ENCODE measurements at places on chromosomes 11 and 22.

DNA sequence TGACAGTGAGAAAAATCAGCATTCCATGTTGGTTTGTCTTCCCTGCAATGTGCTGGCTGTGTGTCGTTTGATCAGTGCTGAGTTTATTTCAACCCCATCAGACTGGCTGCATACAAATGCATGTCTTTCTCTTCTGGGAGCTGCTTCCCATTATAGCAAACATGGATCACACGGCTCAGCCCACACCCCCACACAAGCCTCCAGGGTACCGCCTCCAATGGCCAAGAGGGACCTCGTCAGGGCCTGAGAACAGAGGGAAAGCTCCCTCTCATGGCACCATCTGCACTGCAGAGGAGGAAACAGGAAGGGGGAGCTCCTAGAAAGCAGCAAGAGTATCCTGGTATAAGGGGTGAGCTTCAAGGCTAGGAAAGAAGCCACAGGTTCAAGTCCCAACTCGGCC, 214.2 kb downstream of the LARGE1 start:
- DNase-seq: no peak

GRCh38 chr22:20435436-20436306, 2.0 kb downstream of the SCARF2 start:
- DNase-seq: no peak

GRCh38 chr22:37588546-37589215, 8.8 kb upstream of the LGALS2 start:
- DNase-seq: no peak

GRCh38 chr11:27656806-27657483, 43.3 kb downstream of the BDNF start:
- DNase-seq: no peak

DNA sequence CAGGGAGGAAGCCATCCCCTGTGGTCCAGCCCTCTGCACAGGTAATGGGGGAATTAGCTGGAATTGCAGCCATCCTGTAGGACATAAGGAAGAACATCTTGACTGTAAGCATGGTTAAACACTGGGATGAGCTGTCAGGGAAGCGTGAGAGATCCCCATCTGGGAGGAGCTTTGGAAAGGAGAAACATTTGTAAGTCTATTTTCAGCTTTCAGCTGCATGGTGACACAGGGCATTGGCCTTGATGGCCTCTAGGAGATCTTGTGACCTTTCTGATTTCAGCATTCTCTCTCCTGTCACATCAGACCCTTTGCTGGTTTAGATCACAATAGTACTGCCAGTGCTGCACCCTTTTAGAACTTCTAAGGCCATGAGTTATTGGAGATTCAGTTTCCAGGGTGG, 47.1 kb downstream of the BCR start:
- DNase-seq: no peak

GRCh38 chr11:124839128-124839971, 25.9 kb upstream of the ROBO3 start:
- DNase-seq: no peak

- DNase-seq: no peak
These were observed 950.9 kb upstream of the CHORDC1 start for GRCh38 chr11:91173701-91174100.

GRCh38 chr22:49052023-49052538, 775.6 kb downstream of the BRD1 start:
- peak; percentile 20 for DNase-seq

- DNase-seq: no peak
These were observed 12.6 kb upstream of the SPON1 start for GRCh38 chr11:13949876-13950275.

DNA sequence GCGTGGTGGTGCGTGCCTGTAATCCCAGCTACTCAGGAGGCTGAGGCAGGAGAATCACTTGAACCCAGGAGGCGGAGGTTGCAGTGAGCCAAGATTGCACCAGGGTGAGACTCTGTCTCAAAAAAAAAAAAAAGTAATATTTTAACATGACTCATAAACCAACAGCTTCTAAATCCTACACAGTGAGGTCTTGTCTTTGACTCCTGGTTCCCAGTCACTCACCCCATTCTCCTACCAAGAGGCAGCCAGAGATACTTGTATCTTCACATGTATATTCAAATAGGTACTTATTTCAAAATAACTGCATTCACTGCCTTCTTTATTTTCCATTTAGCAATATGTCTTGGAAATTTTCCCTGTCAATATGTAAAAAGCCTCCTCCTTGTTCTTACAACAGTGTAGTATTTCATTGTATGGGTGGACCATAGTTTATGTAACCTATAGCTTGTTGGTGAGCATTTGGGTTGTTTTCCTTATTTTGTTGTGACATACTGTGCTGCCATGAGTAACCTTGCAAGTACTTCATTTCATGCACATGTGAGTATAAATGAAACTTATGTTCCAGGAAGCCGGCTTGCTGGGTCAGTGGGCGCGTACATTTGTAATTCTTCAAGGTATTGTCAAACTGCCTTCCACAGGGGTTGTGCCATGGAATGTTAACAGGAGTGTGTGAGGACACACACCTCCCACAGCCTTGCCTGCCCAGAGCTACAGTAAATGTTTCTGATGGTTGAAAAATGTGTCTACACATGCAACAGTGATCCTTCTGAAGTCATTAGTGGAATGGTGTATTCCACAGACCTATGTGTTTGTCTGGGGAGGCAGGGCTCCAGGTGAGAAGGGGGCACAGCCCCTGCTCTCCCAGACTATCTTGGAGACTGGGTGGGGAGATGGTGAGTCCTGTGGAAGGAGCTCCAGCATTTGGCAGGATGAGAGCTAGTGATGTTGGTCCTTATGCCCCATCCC, 47.9 kb downstream of the OSBP2 start:
- no peak for DNase-seq

GRCh38 chr11:105489446-105489845, 120.4 kb upstream of the GRIA4 start:
- DNase-seq: no peak

- no peak for DNase-seq
These were observed 15.1 kb downstream of the PI4KA start for GRCh38 chr22:20843501-20843900.

- no peak for DNase-seq
These were observed 42.3 kb downstream of the C11orf96 start for GRCh38 chr11:43984519-43985385.

- DNase-seq: peak; percentile 84
These were observed 48.2 kb downstream of the MORC2 start for GRCh38 chr22:30920407-30920806.

DNA sequence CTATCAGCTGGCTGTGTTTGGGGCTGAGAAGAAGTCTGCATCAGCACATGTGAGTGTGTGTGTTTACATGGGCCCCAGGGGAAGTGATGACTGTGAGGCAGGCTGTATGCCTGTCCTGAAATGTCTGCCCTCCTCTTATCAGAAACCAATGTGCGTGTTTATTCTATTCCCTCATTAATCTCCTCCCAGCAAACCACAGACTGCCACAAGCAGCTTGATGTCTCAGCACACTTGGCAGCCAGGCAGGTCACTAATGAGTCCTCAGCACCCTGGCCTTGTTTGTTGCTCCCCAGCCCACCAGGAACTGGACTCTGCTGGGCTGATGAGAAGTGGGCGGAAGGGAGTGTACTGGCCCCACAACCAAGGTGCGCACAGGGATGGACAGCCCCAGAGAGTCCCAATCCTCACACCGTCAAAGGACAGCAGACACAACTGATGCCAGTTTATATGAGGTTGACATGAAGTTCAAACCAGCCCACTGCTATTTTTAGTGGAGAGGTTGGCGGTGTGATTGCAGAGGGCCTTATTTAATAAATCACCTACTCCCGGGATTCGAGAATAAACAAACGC, 225.8 kb downstream of the ETS1 start:
- DNase-seq: peak; percentile 36

GRCh38 chr11:103887001-103887658, 149.3 kb upstream of the DDI1 start:
- DNase-seq: no peak

DNA sequence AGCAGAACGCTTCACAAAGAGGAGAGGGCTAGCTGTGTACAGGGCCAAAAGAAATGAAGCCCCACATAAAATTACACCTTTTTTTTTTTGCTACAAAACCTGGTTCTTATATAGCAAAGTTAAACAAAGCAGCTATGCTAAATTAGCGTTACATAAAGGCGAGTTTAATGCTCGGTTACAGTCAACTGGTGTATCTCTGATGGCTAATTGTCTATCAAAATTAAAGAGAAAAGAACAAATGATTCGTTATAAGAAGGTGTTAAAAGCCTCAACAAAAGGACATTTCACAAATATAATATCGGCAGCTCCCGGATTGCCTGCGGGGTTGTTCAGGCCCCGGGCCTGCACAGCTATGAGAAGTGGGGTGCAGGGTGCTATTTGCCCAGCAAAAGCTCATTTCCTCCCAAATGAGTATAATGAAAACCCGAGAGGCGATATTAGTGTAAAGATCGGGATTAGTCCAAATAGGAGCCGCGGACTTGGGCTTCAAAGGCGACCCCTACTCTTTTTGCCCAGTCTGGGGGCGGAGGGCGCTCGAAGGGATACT, 13.3 kb upstream of the PAX6 start:
- DNase-seq: no peak

DNA sequence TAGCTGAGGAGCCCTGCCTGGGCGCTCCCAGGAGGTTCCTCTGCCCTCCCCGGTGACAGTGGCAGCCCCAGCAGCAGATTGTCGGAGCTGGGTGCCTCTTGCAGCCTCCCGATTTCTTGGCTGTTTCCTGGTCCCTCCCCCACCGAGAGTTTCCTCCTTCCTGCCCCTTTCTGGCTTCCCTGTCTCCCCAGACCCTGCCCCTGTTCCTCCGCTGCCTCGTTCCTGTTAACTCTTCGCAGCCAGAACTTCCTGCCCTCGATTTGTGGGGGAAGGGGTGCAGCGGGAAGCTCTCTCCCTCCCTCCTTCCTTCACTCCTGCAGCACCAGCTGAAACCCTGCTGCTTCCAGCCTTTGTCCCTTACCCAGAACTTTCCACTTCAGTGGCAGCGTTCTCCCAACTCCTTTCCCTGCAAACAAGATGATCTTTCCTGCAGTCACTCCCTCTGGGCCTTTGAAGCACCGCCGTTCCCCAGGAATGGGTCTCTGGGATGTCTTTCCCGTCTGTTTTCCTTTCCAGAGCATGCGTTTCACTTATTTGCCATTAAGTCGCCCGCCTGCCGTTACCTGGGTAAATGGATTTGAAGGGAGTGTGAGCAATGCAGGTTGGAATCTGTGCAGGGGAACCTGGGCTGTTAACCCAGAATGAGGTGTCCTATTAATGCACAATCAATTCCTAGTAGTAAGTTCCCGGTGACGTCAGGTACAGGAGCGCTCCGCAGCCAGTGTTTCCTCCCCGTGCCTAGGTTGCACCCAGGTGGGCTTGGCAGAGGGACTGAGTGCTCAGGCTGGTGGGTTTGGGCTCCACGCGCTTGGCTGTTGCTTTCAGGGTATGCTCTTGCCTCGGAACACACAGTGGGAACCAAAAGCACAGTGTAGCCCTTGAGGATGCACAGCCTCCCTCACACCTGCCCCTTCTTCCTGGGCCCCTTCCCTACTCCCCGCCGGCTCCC, 4.3 kb downstream of the GRK2 start:
- no peak for DNase-seq

- DNase-seq: no peak
These were observed 106.2 kb upstream of the CHORDC1 start for GRCh38 chr11:90329043-90329442.

- no peak for DNase-seq
These were observed 16.1 kb downstream of the POU2AF1 start for GRCh38 chr11:111362887-111363411.

DNA sequence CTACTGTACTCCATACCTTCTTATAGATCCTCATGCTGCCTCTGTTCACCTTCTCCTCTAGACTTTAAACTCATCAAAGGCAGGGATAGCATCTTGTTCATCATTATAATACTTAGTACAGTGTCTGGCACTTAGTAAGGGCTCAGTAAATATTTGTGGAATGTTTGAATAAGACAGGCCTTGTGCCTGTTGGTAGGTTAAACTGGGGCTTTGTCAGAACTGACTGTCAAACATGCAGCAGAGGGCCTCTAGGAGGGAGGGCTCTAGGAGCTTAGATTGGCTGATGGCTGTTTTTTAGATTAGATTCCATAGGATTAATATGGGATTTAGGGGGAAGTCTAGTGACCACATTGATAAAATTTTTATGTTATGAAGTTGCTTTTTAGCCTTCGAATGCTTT, 70.8 kb downstream of the RNF169 start:
- DNase-seq: no peak

- no peak for DNase-seq
These were observed 1431.4 kb downstream of the BRD1 start for GRCh38 chr22:48396091-48396784.

DNA sequence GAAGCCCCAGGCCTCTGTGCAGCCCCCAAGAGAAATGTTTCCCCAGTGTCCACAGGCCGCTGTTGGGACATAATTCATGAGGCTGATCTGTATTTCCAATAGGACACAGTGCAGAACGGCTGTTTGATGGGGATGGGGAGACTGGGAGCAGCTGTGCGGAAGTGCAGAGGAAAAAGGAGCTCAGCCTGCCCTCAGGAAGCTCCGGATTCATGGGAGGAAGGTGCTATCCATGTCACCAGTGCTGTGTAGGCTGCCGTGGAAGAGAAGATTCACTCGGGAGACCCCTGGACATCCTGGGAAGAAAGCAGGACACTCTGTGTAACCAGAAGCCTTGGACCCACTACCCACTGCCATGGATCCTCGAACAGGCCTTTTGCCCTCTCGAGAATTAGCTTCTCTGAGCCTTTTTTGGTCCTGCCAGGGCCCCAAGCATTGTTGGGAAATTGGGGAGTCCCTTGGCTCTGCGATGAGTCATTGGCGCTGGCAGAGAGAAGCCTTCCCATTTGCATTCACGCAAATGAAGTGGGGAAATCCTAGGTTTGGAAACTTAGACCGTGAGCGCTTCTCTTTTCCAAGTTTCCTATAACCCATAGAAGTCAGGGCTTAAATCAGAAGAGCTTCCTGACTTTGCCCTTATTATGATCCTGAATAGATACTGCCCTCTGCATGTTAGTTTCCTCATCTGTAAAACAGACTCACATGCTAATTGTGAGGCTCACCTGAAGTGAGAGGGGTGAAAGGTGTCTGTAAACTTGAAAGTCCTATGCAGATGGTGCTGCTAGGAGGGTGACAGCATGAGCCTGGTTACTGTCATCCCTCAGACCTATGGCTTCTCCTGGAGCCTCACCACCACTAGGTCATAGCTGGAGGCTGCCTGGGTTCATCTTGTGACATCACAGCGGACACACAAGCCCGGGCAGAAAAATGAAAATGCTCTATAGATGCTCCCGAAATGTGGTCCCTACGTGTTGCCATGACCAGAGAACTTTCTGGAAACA, 229.2 kb upstream of the B3GAT1 start:
- DNase-seq: no peak

DNA sequence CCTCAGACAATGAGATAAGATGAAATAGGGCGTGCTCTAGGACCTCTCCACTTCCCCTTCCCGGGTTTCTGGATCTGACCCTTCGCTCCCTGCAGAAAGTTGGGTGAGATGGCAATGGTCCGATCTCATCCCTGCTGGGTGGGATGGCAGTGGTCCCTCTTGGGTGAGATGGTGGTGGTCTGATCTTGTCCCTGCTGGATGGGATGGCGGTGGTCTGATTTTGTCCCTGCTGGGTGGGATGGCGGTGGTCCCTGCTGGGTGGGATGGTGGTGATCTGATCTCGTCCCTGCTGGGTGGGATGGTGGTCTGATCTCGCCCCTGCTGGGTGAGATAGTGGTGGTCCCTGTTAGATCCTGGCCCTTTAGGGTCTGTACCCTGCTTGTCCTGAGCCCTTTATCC, 21.3 kb downstream of the ST14 start:
- DNase-seq: no peak

- no peak for DNase-seq
These were observed 206.5 kb upstream of the PDGFD start for GRCh38 chr11:104370478-104370877.
